ENCODE measurements at places on chromosomes 5 and 9.
A peak's percentile ranks its signal among the peaks of the same experiment; 100 is the strongest.

DNA sequence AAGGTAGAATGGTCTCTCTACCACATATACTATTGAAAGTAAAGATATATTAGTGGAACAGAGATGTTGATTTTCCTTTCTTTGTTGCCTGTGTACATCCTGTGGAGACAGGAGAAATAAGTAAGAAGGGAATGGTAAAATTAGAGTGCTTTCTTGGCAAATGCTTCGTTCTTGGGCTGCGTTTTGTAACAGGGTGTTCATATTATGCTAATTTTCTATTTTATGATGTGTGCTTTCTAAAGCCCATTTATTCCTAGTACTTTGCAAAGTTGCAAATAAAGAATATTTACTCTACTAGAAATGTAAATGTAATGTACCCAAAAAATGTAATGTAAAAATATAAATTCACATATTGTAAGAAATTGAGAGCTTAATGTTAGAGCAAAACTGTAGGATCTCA lies 40.5 kb upstream of the RIOK2 start:
- no peak for DNase-seq

DNA sequence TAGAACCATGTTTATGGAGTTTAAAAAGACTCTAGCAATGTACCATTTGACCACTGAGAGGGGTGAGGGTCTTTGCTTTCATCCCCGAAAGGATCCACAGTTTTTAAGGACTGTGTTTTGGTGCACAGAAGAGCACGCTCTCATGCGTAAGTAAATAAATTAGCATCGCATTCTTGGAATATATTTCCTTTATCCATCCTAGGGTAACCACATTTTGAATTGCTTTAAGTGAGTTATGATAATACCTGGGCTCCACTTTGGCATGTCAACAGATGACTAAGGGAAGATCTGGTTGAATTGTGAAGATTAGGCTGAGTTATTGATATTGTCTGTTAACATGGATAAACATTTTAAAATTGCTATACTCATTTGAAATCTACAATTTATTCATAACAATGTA lies 89.4 kb upstream of the EDIL3 start:
- DNase-seq = no peak

DNA sequence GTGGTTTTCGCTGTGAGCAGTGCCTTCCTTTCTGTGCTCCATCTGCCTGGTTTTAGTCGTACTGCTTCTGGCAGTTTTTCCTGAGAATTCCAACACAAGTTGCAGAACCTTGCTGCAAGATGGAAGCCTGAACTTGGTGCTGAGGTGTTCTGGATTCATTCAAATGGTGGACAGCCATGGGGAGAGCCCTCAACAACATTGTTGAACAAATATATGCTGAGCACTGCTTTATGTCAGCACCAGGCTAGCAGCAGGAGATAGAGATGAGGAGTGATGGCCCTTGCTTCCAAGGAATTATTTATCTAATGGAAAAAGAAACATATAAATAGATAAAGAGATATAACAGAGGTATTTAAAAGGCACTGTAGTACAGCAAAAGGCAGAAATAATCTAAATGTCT lies 7.3 kb upstream of the RPS6 start:
- DNase-seq = no peak

- DNase-seq = no peak
Observed at GRCh38 chr9:100021931-100022330, 76.9 kb downstream of the ERP44 start.

DNA sequence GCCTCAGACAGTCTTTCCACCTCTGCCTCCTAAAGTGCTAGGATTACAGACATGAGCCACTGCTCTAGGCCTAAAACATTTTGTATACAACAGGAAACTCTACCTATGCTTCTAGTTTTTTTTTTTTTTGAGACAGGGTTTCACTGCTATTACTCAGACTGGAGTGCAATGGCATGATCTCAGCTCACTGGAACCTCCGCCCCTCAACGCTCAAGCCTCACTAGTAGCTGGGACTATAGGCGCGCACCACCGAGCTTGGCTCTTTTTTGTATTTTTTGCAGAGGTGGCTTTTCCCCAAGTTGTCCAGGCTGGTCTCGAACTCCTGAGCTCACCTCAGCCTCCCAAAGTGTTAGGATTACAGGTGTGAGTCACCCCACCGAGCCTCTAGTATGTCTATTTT lies 5.4 kb downstream of the HSPA9 start:
- DNase-seq = no peak

DNA sequence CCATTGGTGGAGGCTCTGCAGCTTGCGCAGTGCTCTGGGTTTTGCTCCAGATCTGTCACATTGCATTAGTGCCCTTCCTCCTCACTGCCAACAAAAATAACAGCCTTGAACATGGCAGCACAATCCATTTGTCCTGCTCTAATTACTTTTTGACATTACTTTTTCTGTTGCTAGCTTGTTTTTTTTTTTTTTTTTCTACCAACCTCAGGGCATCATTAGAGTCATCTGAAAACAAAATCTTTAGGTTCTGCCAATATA lies 117.5 kb upstream of the NR5A1 start:
- DNase-seq = no peak

GRCh38 chr9:106934442-106935238 lies 71.7 kb downstream of the ZNF462 start:
- DNase-seq = no peak

DNA sequence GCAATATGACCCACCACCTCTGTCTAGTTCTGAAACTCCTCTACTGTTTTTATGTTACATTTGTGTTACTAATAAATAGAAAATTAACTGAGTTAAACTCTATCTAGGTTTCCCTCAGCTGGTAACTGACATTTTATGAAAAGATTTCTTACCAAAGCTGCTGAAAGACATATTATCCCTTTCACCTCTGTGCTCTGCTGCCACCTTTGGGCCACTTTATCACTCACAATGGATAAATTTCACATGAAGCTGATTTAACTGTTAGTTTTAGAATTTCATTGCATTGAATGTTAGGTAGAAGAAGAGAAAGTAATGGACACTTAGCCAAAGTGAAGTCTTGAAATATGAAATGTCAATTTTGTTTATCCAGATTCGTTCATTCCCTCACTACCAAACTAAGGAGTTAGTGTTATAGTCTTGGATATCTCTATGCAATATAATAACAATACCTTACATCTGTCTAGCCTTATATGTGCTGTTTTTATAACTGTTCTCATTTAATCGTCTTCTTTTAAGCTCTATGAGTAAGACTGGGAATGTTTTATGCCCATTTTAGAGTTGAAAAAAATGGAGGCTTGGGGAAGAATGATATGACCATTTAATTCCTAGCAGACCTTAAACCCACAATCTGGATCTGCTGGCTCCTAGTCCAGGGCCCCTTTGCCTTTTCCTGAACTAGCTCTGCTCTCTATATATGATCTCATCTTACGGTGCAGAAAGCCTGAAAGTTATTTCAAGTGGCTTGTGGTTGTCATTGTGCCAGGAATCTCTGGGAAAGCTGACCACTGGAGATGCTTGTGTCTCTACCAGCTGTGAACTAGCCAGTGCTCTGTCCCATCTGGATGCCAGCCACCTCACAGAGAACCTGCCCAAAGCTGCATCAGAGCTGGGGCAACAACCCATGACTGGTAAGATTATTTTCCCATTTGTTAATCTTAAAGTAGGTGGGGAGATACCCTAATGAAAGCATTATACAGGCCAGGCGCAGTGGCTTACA lies 97.1 kb downstream of the GOLPH3 start:
- DNase-seq = peak; percentile 3
